ENCODE measurements at places on chromosomes 5 and 9. TPM values are rescaled to one million over a fixed set of nuclear protein-coding genes. Genes with fewer than 3 reads are reported as not detected.

- peak; percentile 61 for DNase-seq
These were observed 1172.9 kb downstream of the CDH12 start for GRCh38 chr5:21680196-21680595.

DNA sequence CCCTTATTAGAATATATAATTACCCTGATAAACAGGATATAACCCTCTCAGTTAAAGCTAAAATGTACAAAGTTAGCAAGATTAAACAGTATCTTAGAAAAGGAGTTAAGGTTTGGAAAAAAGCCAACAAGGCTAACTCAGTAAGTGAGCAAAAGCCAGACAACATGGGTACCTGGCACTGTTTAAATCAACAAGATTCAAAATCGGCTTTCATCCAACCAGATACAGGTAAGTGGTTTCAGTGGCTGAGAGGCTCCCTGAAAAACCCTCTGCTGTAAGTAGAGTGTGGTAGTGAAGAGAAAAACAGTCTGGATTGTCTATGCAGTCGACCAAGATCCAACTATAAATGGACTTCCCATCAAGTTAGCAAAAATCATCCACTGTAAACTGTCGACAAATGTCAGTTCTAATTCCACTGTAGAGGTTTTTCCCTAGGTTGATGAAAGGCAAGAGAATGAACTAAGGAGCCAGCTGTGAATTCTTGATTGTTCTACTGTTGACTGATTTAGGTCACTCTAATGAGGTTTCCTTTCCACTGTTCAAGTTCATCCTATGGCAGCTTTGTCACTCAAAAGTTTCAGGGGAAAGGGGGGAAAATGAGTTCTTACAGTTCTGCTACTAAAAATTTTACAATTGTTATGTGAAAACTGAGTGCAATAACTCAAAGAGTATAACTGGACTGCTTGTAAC is 27.3 kb downstream of the ETF1 start:
- DNase-seq, result no peak

DNA sequence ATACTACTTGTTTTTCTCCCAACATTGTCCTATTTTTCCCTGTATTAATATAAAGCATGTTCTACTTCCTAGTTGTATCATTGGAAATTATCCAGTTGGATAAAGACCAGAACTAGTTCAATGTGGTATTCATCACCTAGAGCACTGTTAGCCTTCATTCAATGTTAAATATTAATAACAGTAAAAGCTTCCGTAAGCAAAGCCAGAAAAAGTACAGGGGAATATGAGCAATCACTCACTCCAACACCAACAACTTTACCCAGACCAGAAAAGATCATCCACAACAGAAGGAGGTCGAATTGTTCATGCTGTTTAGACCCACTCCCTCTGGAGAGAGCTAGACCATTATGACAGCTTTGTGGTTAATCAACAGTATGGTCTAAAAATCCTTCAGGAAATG is 728.4 kb downstream of the MAT2B start:
- DNase-seq, result peak; percentile 70

- no peak for DNase-seq
These were observed 484.5 kb downstream of the DMAC1 start for GRCh38 chr9:7315116-7315515.

- DNase-seq, result no peak
These were observed 47.7 kb downstream of the EHMT1 start for GRCh38 chr9:137666513-137666822.

TLX3 gene
- total RNA-seq, result not detected

DNA sequence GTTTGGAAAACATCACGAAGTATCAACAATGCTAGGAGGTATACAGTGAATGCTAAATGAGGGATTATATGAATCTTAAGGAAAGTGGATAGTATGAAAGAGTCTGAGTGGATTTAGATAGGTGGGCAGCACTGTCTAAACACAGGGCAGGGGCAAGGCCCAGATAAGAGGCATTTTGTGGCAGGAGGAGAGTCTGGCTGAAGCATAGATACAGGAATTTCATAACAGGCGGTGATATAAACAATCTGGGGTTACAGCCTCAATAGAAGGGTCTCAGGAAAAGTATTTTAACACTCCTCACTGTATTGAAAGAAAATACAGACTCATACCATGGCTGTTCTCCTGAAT is 96.9 kb downstream of the PLPP1 start:
- DNase-seq, result no peak
